ENCODE measurements at places on chromosomes 11 and 22. TPM values are rescaled to one million over a fixed set of nuclear protein-coding genes. Genes with fewer than 3 reads are reported as not detected.
A peak's percentile ranks its signal among the peaks of the same experiment; 100 is the strongest.

Gene CLMP
- 4.0 TPM for total RNA-seq

DNA sequence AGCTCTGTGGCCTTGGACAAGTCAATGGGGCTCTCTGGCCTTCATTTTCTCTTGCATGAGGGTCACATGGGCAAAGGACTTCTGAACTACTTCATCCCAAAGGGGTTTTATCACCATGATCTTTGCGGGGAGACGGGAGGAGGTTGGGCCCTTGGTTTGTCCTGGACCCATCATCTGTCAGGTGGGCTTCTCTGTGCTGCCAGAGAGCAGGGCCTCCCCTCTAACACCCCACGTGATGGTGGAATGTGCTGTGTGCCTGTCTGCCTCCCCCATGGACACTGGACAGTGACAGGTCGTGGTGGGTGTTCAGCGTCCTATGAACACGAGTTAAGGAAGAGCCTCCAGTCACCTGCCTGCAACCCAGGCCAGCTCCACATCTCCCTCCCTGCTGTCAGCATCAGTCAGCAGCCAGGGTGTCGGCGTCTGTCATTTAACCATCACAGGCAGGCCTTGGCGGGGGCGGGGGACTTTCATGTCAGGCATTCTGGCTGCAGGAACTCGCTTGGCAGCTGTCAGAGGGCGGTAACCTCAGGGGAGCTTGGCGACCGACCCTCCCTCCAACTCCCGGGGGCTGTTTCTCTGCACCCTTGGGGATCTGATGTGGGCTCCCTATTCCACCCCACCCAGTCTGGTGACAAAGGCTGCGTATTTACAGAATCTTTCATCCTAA is 2.6 kb upstream of the SUN2 start:
- no peaks in the 10 kb centered on the region for H3K27me3 ChIP-seq
- peaks cover under 1% of the 10 kb centered on the region for H3K36me3 ChIP-seq
- H3K4me1 ChIP-seq: peaks cover 18% of the 10 kb centered on the region

DNA sequence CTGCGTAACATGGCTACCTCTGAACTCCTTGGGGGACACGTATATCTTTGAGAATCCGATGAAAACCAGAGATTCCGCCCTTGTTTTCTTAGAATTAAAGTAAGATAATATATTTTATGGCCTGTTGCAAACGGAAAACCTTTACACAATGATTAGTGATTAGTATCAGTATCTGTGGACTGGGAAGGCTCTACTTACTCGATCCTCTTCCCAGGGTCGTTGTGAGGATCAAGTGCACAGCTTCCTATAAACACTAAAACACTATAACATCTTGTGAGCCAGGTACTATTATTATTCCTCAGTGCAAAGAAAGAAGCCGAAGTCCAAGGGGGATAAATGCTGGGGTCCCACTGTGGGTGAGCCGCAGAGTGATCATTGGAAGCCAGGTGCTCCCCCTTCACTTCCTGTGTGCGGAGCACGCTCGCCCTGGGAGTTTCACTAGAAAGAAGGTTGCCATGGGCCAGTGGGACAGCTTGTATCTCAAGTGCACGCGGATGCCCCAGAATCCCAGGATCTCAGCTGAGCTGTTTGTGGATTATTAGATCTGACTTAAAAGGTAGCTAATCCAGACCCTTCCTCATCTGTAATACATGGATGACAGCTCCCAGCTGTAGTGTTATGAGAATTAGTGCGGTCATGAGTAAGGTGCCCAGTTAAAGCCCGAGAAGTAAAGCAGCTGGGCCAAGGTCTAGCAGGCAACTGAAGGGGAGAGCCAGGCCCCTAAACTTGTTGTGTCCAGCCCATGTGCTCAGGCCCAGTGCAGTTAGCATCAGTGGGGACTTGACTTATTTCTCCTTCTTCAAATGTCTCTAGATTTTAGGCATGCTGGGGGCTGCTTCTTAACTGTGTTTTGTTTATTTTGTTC is 839 bp downstream of the CBY1 start:
- peaks cover 10% of the 10 kb centered on the region for H3K4me1 ChIP-seq
- H3K27me3 ChIP-seq: no peaks in the 10 kb centered on the region
- H3K4me3 ChIP-seq: peak overlapping the region; percentile 94
- H3K36me3 ChIP-seq: peaks cover 6% of the 10 kb centered on the region
- DNase-seq: no peak
- H3K27ac ChIP-seq: peak overlapping the region; percentile 100

- no peak overlapping the region for H3K4me3 ChIP-seq
- peaks cover 19% of the 10 kb centered on the region for H3K4me1 ChIP-seq
- DNase-seq: no peak
- H3K27me3 ChIP-seq: peaks cover 11% of the 10 kb centered on the region
Measured at GRCh38 chr11:115625502-115625901, 121.3 kb upstream of the CADM1 start.

DNA sequence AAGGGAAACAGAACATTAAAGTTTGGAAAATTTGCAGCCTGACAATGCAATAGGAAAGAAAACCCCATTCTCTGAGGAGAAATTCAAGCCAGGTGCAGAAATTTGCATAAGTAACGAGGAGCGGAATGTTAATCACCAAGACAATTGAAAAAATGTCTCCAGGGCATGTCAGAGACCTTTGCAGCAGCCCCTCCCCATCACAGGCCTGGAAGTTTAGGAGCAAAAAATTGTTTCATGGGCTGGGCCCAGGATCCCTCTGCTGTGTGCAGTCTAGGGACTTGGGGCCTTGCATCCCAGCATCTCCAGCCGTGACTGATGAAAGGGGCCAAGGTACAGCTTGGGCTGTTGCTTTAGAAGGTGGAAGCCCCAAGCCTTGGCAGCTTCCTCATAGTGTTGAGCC is 780.2 kb downstream of the LRRC4C start:
- H3K36me3 ChIP-seq: no peaks in the 10 kb centered on the region
- DNase-seq: no peak
- no peaks in the 10 kb centered on the region for H3K4me1 ChIP-seq
- no peak overlapping the region for H3K4me3 ChIP-seq
- no peak overlapping the region for H3K27ac ChIP-seq

DNA sequence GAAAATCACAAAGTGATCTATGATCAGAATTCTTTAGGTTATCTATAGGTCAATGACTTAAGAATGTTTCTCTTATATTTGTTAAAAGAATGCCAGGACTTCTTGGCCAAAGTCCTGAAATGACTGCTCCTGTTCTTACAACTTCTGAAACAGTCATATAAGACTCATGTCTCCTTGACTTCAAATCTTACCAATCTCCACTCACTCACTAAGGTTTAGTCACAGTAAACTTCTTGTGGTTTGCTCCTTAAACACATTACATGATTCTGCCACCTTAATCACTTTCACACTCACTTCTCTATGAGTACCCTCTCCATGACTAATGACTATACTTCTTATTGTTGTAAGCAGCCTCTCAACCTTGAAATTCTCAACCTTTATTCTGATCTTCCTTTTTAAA is 648.7 kb upstream of the CCDC179 start:
- H3K4me1 ChIP-seq: peaks cover 5% of the 10 kb centered on the region
- DNase-seq: no peak

DNA sequence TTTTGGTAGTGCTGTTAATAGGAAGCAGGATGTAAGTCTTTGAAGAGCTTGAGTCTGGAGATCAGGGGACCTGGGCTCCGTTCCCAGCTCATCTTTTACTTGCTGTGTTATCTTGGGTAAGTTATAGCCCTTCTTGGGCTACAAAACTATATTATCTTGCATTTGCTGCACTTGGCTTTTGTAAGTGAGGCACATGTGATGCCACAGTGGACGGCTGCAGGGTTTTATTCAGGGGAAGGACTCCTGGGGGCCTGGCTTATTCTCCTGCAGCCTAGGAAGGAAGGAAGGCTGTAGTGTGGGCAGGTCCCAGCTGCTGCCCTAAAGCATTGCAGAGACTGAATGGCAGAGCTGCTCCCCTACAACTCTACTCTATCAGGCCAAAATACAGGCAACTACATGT is 6.4 kb downstream of the CD82 start:
- H3K36me3 ChIP-seq: no peaks in the 10 kb centered on the region
- no peak overlapping the region for H3K27ac ChIP-seq
- DNase-seq: no peak
- no peak overlapping the region for H3K4me3 ChIP-seq
- peaks cover 30% of the 10 kb centered on the region for H3K27me3 ChIP-seq

DNA sequence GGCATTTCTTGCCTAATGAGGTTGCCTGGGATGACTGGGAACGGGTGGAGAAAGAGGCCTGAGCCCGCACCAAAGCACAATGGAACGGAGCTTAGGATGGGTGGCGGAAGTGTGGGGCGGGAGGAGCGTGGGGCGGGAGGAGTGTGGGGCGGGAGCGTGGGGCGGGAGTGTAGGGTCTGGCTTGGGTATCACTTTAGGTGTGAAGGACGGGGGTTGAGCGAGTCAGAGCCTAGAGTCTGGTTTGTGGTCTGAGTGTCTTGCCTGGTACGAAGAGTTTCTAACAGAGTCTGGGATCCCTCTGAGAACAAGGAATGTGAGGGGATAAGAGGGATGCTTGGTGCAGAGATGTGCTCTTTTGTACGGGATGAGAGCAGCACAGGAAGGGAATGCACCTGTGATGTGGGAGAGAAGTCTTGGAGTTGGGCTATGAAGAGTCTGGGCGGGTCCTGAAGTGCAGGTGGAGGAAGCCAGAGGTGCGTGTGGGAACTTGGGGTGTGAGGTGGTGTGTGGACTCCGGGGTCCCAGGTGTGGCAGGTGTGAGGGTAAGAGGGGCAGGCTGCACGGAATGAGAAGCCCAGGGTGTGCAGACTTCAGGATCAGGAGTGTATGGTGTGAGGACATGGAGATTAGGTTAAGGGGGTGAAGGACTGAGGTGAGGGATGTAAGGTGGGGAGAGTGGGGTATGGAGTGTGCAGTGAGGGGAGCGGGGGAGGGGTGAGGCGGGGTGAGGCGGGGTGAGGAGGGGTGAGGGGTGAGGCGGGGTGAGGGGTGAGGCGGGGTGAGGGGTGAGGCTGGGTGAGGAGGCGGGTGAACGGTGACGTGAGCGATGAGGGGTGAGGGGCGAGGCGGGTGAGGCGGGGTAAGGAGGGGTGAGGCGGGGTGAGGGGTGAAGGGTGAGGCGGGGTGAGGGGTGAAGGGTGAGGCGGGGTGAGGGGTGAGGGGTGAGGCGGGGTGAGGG is 1.0 kb downstream of the SYCE3 start:
- H3K36me3 ChIP-seq: no peaks in the 10 kb centered on the region
- peak overlapping the region; percentile 47 for H3K27ac ChIP-seq
- no peak for DNase-seq

GRCh38 chr11:132357811-132358572 is 987.6 kb downstream of the NTM start:
- no peaks in the 10 kb centered on the region for H3K4me1 ChIP-seq
- DNase-seq: no peak
- H3K36me3 ChIP-seq: no peaks in the 10 kb centered on the region
- H3K4me3 ChIP-seq: no peak overlapping the region

GRCh38 chr11:15927864-15928217 is 428.5 kb downstream of the SOX6 start:
- no peak overlapping the region for H3K4me3 ChIP-seq
- no peaks in the 10 kb centered on the region for H3K4me1 ChIP-seq
- no peaks in the 10 kb centered on the region for H3K36me3 ChIP-seq
- no peak overlapping the region for H3K27ac ChIP-seq
- H3K27me3 ChIP-seq: peaks cover 15% of the 10 kb centered on the region
- DNase-seq: no peak

DNA sequence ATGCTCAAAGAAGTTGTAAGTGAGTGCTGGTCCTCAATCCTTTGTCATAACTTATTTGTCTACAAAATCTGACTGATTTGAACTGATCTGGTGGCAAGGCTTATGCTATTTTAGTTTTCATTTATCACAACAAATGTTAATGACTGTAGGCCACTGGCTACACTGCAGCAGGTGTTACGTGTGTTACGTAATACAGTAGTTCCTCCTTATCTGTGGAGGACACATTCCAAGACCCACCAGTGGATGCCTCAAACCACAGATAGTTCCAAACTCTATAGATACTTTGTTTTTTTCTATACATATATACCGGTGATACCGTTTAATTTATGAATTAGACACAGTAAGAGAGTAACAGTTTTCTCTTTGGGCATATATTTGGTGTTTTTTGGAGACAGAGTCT is 7.0 kb downstream of the MADD start:
- peaks cover 7% of the 10 kb centered on the region for H3K4me1 ChIP-seq
- H3K4me3 ChIP-seq: no peak overlapping the region
- no peak overlapping the region for H3K27ac ChIP-seq
- H3K36me3 ChIP-seq: peaks cover 11% of the 10 kb centered on the region

GRCh38 chr22:34808618-34809017 is 257.3 kb upstream of the ISX start:
- H3K27me3 ChIP-seq: no peaks in the 10 kb centered on the region
- peaks cover 16% of the 10 kb centered on the region for H3K4me1 ChIP-seq
- no peak for DNase-seq
- H3K36me3 ChIP-seq: no peaks in the 10 kb centered on the region
- H3K4me3 ChIP-seq: no peak overlapping the region
- no peak overlapping the region for H3K27ac ChIP-seq

GRCh38 chr11:34242037-34242625 is 115.7 kb downstream of the ABTB2 start:
- H3K4me3 ChIP-seq: no peak overlapping the region
- no peak for DNase-seq
- no peaks in the 10 kb centered on the region for H3K36me3 ChIP-seq

DNA sequence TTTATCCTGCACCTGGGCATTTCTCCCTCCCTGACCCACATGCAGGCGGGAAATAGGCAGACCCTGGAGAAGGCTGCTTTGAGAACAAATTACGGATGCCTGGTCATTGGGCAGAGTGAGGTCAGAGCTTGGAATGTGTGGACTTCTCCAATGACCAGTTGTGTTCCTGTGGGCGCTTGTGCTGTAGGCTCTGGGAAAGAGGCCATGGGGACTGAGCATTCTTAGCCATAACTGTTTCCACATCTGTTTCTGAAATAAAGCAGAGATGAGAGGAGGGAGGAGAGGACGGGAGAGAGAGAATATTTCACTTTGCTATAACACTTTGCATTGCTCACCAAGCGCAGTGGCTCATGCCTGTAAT is 11.2 kb upstream of the TMEM184B start:
- DNase-seq: no peak
- H3K4me3 ChIP-seq: no peak overlapping the region
- H3K27me3 ChIP-seq: no peaks in the 10 kb centered on the region
- peaks cover 3% of the 10 kb centered on the region for H3K36me3 ChIP-seq
- peaks cover 19% of the 10 kb centered on the region for H3K4me1 ChIP-seq

DNA sequence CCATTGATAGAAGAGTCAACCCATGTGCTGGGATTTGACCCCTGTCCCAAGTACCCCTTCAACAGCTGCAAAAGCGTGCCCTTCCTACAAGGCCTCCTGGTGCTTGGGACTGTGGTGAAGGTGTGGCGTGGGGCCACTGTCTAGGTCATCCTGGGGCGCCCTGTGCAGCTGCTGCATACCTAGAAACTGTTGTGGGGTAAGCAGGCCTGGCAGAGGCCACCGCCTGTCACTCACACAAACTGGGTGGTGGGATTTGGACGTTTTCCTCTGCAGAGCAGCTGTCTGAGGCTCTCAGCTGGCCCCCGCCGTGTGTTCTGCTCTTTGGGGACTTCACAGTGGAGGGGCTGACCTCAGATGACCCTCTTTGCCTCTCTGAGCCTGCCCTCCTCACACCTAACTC is 69.7 kb downstream of the SCN3B start:
- peaks cover 45% of the 10 kb centered on the region for H3K4me1 ChIP-seq
- no peak overlapping the region for H3K4me3 ChIP-seq
- no peaks in the 10 kb centered on the region for H3K36me3 ChIP-seq
- no peak overlapping the region for H3K27ac ChIP-seq

GRCh38 chr11:69264486-69264885 is 29.5 kb upstream of the MYEOV start:
- no peak for DNase-seq
- H3K4me1 ChIP-seq: peaks cover 4% of the 10 kb centered on the region
- H3K36me3 ChIP-seq: no peaks in the 10 kb centered on the region
- peaks cover 1% of the 10 kb centered on the region for H3K27me3 ChIP-seq
- H3K27ac ChIP-seq: no peak overlapping the region

- peaks cover 8% of the 10 kb centered on the region for H3K4me1 ChIP-seq
- H3K4me3 ChIP-seq: no peak overlapping the region
- DNase-seq: no peak
- H3K36me3 ChIP-seq: no peaks in the 10 kb centered on the region
Measured at GRCh38 chr11:25535467-25536272, 796.3 kb upstream of the ANO3 start.

Measured in progenitor cell of endocrine pancreas (in vitro differentiated cells).